ENCODE measurements at places on chromosomes 5 and 9.

DNA sequence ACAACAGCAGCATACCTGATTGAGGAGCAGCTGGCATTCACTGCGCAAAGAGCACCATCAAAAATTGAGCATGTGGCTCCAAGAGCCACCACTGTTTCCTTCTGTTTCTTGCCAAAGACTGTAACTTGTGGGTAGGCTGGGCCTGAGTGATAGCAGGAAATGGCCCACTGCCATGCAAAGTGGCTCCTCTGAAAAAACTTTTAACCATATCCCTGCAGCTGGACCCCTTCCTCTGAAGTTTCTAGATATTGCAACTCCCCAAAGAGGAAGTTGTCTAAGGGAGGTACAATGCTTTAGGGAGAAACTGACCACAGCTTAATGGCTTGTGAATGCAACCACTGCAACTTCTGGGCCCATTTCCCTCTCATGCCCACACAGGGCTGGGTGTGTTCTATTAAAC, 355.4 kb upstream of the PDE4D start:
- no peak for DNase-seq

DNA sequence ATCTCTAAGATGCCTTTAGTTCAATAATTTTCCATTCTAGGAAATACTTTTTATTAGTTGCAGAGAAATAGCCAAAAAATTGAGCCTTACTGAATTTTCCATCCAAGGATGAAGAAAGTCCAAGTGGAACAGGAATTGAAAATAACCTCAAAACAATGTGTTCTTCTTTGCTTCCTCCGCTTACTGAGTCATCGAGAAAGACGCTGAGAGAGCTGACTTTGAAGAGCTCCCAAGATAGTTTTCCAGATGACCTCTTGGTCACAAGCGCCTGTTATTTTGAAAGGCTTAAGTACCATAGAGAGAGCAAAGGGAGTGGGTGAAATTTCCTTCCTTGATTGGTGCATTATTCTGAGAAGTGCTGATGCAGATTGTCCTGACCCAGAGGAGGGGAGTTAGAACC, 253.5 kb upstream of the ATP10B start:
- no peak for DNase-seq

DNA sequence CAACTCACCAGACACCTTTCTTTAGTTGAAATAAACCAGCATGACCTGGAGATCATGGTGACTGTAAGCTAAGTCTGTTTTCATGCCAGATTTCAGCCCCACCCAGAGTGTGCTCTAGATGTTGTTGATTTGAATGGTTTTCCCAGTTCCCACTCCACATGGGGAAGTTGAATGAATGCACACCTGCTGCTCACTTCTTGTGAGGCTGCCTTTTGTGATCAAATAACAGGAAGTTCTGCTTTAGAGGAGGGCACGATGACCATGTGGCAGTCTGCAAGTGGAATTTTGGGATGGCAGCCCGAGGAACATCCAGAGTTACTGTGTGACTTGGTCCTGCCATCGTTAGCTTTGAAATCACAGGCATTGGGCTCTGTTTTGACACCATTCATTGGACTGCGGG, 18.7 kb downstream of the SLC46A2 start:
- no peak for DNase-seq

GRCh38 chr5:134184155-134185135, 7.7 kb upstream of the SKP1 start:
- DNase-seq = no peak

GRCh38 chr9:95139126-95139525, 178.4 kb downstream of the FANCC start:
- no peak for DNase-seq

DNA sequence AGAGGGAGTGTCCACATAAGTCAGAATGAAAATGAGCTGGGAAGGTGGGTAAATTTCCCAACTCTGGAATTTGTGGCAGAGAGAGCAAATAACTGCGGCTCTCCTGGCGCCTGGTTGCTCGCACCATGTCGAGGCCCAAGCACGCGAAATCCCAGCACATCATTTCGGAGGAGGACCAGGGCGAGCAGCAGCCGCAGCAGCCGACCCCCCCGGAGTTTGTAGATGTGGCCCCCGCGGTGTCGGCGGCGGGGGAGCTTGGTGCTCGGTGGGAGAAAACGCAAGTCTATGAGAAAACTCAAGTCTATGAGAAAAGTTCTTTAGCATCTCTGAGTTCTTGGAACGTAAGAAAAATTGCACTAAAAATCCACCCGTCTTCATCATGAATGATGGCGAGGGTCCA, 60.3 kb downstream of the ACTBL2 start:
- no peak for DNase-seq

GRCh38 chr9:134301387-134302129, 24.7 kb upstream of the RXRA start:
- DNase-seq = no peak

DNA sequence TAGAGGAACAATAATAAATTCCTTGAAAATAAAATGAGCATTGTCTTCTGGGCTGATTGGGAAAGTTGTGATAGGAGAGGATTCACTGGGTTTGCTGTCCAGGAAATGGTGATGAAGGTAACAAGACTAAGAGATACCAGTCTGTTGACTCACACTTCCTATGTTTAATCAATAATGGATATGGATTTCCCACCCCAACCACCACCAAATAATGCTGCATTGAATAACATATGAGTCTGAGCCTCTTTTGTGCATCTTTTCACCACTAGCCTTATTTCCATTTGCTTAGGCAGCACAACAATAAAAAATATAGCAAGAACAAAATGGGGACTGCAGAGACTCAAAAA, 120.2 kb upstream of the NFIB start:
- no peak for DNase-seq

DNA sequence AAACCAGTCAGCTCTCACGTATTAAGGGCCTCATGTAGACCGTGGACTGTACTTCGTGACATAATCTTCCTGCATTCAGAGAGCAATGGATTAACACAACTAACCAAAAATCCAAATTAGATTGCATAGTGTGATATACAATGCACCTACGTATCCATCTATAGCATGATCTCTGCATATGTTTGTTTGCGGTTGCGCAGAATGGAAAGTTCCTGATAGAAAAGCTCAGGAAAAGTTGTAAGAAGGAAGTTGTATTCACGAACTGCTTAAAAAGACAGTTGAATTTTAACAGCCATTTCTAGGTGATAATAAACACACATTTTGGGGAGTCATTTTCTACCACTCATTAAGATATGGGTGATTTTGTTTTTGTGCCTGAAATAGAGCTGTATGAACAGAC, 869.0 kb downstream of the TLE4 start:
- DNase-seq = no peak

- DNase-seq = no peak
These were observed 100.4 kb upstream of the PAM start for GRCh38 chr5:102654559-102655349.

DNA sequence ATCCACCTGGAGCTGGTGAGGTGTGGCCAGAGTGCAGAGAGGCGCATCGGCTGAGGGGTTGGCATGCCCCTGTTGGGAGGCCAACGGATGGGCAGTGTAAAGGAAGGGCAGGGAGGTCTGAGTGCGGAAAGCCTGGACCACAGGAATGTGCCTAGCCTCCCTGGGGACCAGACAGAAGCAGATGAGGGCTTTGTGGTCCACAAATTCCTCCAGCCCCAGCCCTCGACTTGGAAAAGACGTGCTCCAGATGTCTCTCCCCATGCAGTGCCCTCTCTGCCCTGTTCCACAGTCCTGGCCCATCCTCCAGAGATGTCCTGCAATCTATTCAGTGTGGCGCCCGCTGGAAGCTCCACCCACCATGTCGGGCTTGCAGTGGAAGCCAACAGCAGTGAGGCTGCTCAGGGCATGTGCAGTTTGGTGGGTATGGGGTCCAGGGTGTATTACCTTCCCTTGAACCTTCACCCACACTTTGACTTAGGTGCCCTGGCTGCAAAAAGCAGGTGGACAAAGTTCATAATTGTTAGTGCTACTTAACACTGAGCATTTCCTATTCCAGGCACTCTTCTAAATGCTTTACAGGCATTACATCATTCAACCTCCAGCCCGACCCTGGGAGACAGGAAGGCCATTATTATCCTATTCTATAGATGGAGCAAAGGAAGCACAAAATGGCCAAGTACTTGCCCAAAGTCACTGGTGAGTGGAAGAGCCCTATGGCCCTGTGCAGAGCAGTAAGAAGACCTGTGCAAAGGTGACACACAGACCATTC, 120.2 kb upstream of the SLC25A48 start:
- DNase-seq = peak; percentile 19

- no peak for DNase-seq
These were observed 278.7 kb downstream of the DENND1A start for GRCh38 chr9:123651273-123651672.

DNA sequence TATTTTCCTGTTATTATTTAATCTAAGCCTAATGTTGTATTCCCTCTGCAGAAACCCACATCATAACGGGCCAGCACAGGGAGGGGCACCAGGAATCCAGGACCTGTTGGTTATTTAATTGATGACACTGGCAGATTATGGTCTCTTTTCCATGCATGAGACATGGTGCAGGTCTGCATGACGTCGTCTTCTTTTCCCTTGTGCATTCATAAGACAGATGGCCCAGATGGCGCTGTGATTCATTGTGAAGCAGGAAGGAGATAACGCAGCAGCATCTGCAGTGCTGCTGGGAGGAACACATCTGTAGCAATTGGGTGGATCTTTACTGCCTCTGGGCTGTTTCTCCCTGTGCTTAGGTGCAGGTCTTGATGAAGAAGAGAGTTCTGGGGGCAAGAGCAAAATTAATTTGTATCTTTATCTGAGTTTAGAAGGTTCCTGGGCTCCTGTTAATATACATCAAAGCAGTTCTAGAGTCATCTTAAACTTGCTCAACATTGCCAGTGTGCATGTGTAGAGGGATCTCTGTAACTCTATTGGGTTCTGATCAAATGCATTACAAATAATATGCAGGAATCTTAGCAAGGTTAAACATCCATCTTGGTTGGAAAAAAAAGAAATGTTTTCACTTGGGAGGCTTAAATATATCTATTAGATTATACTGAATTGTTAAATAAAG, 176.1 kb downstream of the PCSK1 start:
- DNase-seq = peak; percentile 75

GRCh38 chr9:79040671-79041070, 531.1 kb upstream of the TLE4 start:
- no peak for DNase-seq

GRCh38 chr5:147713550-147714295, 68.8 kb downstream of the JAKMIP2 start:
- DNase-seq = no peak

DNA sequence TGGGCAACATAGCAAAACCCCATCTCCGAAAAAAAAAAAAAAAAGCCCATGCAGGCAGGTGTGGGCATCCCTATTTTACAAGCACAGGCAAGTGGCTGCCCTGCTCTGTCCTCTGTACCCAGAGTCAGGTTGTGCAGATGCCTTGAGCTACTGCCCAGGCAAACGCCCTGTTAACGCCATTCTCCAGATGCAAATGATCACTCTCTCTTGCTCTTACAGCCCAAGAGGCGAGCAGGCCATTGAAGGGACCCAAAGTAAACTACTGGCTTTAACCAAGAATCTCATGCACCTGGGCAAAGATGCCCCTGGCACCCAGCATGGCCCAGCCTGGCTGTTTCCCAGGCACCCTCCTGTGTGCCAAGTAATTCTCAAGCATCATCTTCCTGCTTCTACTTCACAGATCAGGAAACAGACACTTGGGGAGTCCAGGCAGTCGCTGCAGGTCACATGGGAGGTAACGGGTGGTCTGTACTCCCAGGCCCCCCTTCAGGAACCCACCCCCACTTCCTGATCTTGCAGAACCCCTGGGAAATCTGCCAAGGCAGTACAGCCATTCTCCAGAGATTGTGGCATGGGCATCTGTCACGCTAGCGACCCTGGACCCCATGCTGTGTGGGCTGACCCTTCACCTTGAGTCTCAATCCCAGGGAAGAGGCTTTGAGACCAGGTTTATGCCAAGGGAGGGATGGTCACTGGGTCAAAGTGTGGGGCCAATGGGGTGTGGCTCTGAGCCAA, 14.2 kb downstream of the EEIG1 start:
- no peak for DNase-seq
